ENCODE measurements at places on chromosomes 7 and 10. TPM values are rescaled to one million over a fixed set of nuclear protein-coding genes. Genes with fewer than 3 reads are reported as not detected.
A peak's percentile ranks its signal among the peaks of the same experiment; 100 is the strongest.

GRCh38 chr10:11832042-11832441 is 8.9 kb downstream of the PROSER2 start:
- no peak for DNase-seq

Gene SLC26A3
- not detected for total RNA-seq

DNA sequence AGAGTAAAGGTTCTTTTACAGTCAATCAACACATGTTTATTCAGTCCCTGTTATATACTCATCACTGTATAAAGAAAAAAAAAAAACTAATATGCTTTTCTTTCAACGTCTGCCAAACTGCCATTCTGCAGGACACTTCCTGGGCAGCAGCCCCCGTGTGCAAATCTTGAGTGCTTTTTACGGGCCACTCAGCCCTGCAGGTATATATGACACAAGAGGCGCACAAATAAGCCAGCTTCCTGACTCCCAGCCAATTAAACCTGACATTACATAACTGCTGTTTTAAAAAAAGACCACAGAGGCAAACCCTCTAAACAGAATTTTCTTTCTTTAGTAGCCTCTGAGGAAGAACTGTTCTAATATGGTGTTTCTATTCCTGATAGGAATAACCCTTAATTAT is 263.0 kb upstream of the NEBL start:
- DNase-seq: no peak

DNA sequence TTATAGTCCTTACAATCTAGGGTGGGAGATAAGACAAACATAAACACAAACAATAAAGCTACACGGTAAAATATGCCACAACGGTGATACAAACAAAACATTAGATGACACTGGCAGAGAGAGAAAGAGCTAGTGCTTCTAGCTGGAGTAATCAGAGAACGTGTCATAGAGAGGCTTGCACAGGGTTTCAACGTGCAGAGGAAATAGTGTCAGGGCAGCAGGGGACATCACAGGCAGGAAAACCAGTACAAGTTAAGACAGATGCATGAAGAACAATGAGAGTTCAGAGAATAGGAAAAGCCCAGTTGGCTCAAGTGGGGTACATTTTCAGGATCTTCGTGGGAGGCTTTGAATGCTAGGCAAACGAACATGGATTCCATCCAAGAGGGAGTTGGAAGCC is 91.4 kb downstream of the ZNF438 start:
- DNase-seq: no peak

Gene HIPK2
- total RNA-seq: 15.8 TPM

- DNase-seq: no peak
These were observed 20.2 kb upstream of the FOXK1 start for GRCh38 chr7:4661871-4662270.

GRCh38 chr10:99394761-99395386 is 35.5 kb downstream of the GOT1 start:
- no peak for DNase-seq

DNA sequence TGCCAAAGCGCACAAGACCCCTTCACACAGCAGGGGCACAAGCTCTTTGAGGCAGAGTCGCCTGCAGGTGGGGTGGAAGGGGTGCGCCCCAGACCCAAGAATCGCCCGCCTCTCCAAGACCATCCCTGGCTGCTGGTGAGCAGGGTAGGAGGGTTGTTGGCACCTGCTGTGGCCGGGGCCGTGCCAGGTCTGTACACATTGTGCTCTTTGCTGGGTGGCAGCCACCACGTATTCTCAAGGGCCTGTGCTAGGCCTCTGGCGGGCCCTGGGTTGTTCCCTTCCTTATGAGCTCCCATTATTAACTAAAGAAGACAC is 84.4 kb downstream of the LHPP start:
- DNase-seq: no peak

DNA sequence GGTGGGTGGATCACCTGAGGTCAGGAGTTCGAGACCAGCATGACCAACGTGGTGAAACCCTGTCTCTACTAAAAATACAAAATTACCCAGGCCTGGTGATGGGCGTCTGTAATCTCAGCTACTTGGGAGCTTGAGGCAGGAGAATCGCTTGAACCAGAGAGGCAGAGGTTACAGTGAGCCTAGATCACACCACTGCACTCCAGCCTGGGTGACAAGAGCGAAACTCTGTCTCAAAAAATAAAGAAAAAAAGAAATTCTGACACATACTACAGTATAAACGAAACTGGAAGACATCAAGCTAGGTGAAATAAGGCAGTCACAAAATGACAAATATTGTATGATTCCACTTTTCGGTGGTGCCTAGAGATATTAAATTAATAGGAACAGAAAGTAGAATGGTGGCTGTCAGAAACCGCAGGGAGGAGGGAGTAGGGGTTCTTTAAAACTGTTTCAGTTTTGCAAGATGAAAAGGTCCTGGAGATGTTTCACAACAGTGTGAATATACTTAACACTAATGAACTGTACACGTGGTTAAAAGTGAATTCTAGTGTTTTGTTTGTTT is 23.2 kb downstream of the PILRA start:
- no peak for DNase-seq

GRCh38 chr7:15461576-15461975 is 100.2 kb downstream of the AGMO start:
- DNase-seq: peak; percentile 91

GRCh38 chr10:36188080-36188453 is 546.0 kb upstream of the FZD8 start:
- no peak for DNase-seq

Gene MCM10
- total RNA-seq: 8.3 TPM

GRCh38 chr7:47725031-47725780 is 143.3 kb upstream of the TNS3 start:
- no peak for DNase-seq

Gene CALHM3
- total RNA-seq: 0.13 TPM

- no peak for DNase-seq
These were observed 492.6 kb downstream of the PLXNA4 start for GRCh38 chr7:132083537-132084123.

Gene KCNH2
- total RNA-seq: not detected
